ENCODE measurements at places on chromosomes 2 and 18. TPM values are rescaled to one million over a fixed set of nuclear protein-coding genes. Genes with fewer than 3 reads are reported as not detected.

Gene DAW1
- polyA plus RNA-seq = 0.12 TPM

Gene UGT1A10
- polyA plus RNA-seq = not detected

Gene ADAM23
- polyA plus RNA-seq = 2.7 TPM

Gene REEP1
- polyA plus RNA-seq = 0.02 TPM

Gene POTEJ
- 0.01 TPM for polyA plus RNA-seq

Gene IL1RN
- polyA plus RNA-seq = 0.36 TPM

DNA sequence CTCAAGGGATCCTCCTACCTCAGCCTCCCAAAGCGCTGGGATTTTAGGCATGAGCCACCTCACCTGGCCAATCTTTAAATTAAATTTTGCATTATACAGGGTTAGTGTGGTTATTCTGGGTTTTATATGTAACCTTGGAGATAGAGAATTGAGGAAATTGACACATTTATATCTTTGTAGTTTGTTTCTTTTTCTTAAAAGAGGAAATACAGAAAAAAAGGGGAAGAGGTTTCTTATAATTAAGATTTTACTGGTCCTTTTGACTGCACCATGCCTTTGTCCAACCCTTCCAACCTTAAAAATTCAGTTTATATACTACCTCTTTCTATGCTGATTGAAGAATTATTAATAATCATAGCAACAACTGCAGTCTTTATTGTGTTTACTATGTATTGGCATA, 210.1 kb upstream of the STON1 start:
- DNase-seq = no peak

GRCh38 chr2:171478345-171478744, 43.9 kb upstream of the CYBRD1 start:
- no peak for DNase-seq

DNA sequence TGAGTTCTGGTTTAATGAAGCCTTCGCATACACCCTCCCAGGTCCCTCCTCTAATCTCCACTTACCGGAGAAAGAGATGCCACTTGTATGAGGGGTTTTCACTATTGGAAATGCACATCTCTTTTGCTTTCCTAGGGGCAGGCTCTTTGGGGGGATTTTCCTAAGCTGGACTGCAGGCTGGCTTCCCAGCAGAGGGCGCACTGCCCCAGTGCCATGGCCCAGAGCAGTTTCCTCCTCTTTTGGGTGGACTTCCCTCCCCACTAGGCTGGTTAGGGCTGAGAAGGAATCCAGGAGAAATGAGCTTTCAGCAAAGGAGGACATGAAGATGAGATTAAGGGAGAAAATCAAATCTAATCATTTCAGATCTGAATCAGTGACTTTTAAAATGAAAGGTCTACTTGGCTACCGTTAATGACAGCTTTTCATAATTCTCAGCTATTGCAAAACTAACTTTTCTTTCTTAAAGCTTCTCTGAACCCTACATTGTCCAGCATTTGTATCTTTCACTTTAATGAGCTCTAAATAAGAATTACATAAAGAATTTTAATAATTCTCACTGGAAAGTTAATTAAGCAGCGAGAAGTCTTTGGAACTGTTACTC, 784.1 kb upstream of the FANCL start:
- DNase-seq = peak; percentile 14

GRCh38 chr2:43183743-43184142, 42.7 kb downstream of the ZFP36L2 start:
- no peak for DNase-seq

DNA sequence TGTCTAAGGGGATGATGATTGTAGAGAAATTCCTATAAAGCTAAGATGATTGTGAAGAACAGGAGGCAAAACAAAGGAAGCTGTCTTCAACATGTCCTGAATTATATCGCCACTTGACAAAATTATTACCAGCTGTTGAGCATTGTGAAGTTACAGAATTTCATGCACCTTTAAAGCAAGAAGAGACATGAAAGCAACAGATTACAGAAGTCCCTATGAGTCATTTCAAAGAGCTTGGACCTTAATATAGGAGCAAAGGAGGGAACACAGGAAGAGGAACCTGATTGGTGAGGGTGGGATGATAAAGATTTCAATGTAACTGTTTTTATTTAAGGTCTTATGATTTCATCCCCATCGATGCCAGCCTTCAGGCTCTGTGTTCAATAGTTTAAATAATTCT, 526.9 kb upstream of the HNMT start:
- no peak for DNase-seq

DNA sequence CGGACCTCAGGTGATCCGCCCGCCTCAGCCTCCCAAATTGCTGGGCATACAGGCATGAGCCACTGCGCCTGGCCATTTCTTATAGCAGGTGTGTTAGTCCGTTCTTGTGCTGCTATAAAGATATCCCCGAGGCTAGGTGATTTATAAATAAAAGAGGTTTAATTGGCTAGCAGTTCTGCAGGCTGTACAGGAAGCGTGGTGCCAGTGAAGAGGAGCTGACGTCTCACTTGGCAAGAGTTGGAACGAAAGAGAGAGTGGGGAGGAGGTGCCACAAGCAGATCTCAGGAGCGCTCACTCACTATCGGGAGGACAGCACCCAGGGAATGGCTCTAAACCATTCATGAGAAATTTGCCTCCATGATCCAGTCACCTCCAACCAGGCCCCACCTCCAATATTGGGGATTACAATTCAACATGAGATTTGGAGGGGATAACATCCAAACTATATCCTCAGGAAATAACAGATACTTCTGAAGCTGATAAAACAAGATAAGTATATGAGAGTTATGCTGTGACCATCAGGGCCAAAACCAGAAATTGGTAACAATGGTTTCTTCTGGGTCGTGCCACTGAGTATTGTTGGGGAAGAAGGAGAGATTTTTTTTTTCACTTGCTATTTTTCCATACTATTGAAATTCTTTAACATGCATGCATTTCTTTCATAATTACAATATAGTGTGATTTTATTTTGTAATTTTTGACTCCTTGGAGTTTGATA, 7.4 kb upstream of the RMC1 start:
- no peak for DNase-seq

Data from fibroblast of lung (primary cell).